ENCODE measurements at places on chromosomes 7 and 10.
A peak's percentile ranks its signal among the peaks of the same experiment; 100 is the strongest.

DNA sequence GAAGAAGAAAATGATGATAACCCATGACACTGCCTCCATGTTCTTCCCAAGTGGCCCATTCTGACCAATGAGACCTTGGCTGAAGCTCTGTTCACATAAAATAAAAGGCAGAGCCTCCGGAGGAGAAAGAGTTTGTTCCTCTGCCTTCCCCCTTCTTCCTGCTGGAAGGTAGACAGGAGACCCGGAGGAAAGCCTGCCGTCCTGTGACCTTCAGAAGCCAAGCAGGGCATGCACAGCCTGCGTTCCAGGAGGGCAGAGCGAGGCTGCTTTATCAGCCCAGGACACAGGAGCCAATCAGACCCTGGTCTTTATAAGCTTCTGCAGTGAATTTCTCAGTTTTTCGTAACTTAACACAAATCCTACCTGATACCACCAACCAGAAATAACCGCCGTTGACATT, 8.6 kb upstream of the GRID1 start:
- DNase-seq: no peak

DNA sequence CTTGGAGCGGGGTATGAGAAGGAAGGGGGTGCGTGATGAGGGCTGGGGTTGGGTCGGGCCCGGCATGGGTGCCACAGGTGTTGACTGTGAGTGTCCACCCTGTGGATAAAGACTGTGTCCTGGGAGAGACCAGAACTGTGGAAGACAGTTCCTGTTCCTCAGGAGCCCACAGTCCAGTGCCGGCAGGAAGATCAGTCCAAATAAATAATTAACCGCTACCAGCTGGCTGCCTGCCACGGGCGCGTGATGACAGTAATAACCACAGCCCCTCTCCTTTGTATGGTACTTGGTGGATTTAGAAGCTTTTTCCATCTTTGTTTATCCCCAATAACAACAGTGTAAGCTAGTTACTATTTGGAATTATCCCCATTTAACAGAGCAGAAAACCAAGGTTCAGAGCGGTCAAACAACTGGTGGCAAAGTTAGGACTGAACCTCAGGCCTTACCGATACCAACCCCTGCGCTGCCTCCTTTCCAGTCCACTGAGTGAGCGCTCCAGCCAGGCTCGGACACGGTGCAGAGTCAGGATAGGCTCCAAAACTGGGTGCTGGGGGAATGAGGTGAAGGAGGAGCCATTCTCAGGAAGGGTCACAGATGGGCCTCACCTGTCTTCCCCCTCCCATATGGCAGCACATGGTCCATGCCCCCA, 5.1 kb downstream of the ZMIZ1 start:
- peak; percentile 23 for DNase-seq

- DNase-seq: peak; percentile 32
Observed at GRCh38 chr7:85890244-85890811, 703.5 kb upstream of the SEMA3D start.

GRCh38 chr7:27151931-27152815, at the start of gene HOXA3:
HOXA3 (minus strand) TSS chr7:27152583; CDS start chr7:27110640, 41,943 bp downstream.
- DNase-seq: no peak

Measured in inflammatory macrophage treated with lipopolysaccharide for 4 hours (primary cell).